ENCODE measurements at places on chromosomes 16 and 17.

- DNase-seq, result peak; percentile 56
Observed at GRCh38 chr16:11835891-11836649, 15.3 kb downstream of the RSL1D1 start.

DNA sequence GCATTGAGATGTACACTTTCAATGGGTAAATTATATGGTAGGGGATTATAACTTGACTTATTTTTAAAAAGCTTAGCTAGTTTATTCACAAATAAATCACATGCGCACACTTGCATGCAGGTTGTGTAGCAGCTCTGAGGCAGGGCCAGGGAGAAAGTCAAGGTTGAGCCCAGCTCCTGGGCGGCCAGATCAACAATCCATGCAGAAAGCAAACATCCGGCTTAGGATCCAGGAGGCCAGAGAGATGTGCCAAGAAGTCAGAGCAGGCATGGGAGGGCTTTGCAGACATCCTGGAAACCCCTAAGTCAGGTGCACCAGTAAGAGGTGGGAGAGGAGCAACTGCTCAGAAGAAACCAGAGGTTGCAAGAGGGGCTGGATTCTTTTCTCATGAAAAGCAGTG is 186.5 kb downstream of the AXIN2 start:
- no peak for DNase-seq

DNA sequence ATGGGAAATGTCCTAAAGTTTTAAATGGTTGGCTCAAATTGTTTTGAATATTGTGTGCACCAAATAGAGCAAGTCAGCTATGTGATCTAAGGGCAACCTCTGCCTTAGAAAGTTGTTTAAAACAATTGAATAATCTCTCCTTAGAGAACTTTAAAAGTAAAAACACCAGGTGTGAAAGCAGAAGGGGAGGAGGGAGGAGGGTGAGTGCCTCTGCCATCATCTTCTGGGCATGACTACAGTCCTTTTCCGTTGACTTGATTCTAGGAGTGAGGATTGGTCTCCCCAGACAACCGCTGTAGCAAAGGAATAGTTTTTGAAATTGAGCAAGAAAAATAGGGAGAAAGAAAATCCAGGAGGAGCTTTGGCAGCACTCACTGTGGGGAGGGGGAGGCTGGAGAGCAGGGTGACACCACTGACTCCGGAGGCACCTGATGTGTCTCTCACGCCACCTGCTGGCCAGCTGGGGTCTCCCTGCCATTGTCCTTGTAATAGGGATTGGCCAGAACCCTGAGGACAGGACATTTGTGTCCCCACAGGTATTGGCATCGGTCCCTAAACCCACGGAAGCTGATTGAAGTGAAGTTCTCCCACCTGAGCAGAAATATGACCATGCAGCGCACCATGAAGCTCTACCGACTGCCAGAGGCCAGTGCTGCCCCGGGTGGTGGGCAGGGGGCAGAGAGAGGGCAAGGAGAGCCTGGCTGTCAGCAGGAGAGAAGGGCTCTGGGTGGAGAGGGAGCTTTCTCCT is 33.3 kb downstream of the PLCD3 start:
- peak; percentile 42 for DNase-seq

- no peak for DNase-seq
Observed at GRCh38 chr17:81710514-81711308, 1.4 kb upstream of the SLC25A10 start.

DNA sequence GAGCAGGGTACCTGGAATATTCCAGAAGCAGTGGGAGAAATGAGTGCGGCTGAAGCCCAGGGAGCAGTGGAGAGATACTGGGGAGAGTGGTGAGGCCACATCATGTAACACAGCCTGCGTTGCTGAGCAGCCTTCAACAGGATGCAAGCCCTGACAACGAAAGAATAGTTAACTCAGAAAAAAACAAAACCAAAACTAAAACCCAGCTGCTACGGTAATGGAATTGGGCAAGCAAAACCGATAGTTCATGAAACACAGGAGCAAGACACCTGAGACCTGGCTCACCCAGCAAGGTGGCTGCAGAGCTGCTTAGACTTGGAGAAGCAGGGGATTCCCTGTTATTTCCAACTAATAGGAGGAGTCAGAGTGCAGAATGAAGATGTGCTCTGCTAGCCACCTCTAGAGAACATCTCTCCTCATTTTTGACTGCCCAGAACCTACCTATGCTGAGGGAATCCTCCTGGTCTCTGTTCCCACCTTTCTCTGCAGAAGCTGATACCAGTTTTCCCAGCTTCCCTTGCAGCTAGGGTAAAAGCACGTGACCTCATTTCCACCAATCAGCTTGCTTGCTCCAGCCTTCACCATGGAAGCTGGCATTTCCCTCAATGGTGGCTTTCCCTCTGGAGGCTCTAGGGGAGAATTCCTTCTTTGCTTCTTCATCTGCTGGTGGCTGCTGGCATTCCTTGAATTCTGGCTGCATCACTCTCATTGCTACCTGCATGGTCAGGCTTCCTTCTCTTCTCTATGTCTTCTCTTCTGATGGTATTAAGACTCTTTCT is 59.4 kb upstream of the XYLT1 start:
- DNase-seq, result no peak

DNA sequence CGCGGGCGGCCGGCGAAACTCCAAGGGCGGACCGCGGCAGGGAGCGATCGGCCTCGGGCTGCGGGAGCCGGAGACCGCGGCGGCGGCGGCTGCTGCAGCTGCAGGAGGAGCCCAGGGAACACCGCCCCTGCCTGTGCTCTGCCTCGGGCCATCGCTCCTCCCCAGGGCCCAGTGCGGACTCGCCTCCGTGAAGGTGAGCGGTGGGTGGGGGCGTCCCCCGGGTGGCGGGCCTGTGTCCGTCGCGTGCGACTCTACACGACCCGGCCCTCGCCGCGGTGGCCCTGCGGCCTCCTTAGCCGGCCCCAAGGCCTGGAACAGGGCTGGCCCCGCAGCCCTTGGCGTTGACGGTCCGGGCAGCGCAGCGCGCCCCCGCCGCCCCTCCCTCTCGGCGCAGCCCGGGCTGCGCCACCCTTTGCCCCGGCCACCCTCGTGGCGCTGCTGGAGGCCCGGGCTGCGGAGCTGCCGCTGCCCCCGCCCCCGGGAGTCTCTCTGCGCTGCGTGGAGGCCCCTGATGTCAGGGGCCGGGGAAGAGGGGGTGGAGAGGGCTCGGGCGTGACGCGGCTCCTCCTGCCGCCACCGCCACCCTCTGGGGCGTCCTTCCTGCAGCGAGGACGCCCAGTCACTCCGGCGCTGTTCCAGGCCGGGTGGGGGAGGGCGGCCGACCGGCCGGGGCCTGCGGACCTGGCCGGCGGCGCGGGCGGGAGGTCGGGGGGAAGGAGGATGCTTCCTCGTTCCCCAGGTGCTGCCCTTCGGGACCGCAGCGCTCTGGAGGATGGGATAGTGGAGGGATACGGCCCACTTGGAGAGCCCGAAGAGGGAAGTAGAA is 485 bp downstream of the DYNLL2 start:
- no peak for DNase-seq

- DNase-seq, result no peak
Observed at GRCh38 chr17:49494986-49495841, at the start of gene NGFR. NGFR (plus strand) TSS chr17:49495293; CDS start chr17:49495418, 125 bp downstream.

DNA sequence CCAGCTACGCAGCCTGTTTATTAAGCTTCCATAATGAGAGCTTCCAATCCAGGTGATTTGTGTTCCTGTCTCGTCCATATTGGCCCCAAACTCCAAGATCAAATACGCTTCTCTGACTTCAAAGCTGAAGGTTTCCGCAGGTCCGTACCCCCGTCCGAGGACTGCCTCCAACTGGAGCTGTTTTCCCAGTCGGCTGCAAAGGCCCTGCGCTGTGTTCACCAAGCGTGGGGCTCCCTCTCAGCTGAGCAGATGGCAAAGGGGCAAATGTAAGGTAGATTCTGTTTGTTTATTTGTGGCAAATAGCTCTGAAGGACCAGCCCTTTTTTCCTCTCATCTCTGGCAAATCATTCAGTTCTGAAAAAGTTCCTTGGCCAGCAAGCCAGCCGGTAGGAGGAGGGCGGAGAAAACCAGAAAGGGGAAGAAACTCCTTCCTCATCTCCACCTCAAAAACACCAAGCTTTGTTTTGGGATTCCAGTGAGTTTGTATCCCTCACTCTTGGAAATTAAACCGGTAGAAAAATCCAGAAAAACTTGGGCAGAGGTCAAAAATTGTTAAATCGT is 35.2 kb downstream of the NXN start:
- DNase-seq, result no peak

DNA sequence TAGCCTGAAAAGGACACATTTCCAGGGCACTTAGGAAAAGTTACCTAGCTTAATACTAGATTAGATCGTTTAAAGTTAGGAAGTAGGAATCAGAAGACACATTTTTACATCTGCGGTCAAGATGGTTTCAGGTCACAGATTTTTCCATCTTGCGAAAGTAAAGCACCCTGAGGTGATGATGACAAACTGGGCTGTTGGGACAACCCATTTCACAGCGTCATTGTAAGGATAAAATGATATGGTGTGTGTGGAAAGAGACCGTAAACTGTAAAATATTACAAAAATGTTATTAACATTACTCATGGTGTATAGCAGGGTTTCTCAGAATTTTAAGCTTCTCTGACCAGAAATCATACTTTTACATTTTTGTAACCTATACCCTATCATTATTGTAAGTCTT is 10.1 kb upstream of the MAP2K6 start:
- DNase-seq, result no peak

GRCh38 chr16:4860727-4861342 is 13.6 kb downstream of the UBN1 start:
- DNase-seq, result no peak

DNA sequence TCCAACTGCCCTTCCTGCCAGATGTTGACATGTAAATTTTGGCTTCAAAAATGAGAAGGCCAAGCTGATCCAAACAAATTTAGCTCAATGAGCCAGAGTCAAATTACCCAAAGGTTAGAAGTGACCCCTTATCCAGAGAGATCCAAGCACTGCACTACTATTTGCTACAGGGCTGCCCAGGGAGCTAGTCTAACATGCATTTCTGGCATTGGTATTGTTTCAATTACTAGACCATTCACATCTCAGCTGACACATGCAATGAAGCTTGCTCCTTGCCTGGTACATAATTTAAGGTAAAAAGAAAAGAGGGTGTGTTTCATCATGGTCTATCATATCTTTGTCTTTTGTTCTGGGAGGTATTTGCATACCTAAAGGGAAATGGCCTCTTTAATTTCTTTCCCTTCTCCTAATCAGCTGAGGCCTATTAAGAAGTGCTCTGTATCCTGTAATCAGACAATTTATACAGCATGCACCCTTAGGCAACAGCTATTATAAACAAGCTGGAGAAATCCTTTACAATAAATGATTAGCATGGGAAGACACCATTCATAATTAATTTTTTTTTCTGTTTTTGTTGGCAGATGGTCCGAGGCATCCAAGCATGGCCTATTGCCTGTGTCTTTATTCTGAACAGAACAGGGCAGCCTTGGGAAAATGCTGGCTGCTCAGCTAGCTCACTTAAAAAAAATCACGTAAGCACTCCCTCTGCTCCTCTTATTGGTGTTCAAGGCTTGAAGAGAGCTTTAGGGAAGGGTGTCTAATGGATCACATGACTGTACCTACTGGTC is 161.5 kb upstream of the SALL1 start:
- no peak for DNase-seq

DNA sequence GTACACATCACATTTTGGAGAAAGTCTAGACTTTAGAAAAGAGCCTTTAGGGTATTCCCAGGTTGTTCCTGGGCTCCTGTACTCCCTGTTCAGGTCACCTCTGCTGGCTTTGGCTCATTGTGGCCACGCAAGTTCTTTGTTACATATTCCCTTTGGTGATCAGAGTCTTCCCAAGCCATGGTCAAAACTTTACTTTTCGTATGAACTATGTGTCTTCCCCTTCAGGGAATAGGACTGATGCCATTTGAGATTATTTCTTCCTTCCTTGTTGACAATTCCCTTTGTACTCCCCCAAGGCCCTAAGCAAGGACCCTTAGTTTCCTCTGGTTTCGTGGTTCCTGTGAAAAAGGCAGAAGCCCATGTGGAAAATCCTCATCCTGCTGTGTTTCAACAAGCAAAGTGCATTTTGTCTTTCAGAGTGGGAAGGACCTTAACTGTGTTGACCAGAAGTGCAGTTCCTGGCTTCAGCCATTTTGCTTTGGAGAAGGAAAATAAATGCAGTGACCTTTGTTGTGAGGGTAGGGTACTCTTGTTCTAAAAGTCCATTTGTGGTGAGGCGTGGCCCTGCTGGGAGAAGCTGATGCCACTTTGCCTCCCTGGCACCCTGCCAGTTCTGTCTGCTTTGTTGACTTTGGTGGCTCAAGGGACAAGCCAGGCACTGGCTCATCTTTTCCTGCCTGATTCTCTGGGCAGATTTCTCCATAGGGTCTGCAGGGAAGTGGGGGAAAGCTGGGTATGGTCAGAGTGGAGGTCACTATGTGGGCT is 55.1 kb downstream of the ZNRF1 start:
- no peak for DNase-seq

- no peak for DNase-seq
Observed at GRCh38 chr17:76714822-76715495, 4.2 kb upstream of the MXRA7 start.

DNA sequence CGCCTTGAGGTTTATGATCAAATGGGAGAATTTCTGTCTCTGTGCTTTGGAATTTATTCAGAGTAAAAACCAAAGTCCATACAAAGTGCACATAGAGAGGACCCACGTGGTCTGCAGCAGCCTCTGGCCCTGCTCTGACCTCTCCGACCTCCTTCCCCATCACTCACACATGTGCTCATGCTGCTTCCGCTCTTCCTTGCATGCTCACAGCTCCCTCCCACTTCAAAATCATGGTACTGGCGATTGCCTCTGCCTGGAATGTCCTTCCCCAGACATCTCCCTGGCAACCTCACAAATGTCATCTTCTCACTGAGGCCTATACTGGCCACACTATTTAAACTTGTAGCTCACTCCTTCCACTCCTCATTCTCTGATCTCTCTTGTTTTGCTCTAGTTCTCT is 418.0 kb downstream of the CA10 start:
- no peak for DNase-seq

GRCh38 chr16:88102597-88102996 is 151.4 kb downstream of the BANP start:
- DNase-seq, result no peak

- no peak for DNase-seq
Observed at GRCh38 chr16:79093554-79093967, 507.0 kb downstream of the MAF start.

GRCh38 chr17:61878984-61879612 is 15.8 kb upstream of the BRIP1 start:
- no peak for DNase-seq

DNA sequence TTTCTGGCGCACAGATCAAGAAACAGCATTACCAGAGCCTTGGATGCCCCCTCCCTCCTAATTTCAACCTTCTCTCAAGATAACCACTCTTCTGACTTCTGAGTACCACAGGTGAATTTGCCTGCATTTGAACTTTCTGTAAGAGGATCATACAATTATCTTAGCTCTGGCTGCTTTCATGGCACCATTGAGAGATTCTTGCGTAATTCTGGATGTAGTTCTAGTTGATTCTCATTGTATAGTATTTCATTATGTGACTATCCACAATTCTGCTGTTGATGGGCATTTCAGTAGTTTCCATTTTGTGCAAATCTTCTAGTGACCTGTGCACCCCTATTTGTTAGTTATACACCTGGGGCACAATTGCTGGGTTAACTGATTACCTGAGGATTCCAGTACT is 7.5 kb downstream of the CDH3 start:
- DNase-seq, result no peak

DNA sequence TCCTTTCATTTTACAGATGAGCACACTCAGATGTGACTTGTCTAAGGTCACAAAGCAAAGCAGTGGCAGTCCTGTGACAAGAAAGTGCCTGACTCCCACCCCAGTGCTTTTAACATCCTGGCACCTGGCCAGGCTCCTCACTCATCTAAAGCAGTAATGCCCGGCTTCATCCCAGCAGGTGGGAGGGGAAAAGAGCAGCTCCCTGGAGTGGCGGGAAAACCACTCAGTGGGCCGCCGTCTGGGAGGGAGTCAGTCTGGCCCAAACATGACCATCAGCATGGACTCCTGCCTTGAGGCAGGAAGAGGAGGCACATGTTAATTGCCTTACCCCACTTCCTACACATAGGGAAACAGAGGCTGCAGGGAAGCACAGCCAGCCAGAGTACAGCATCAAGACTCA is 2.6 kb downstream of the PCGF2 start:
- DNase-seq, result no peak

Measured in skeletal muscle cell (primary cell).